Eye (tissue), 1 donor: ENCODE measurements at places on chromosomes 6 and 20.

DNA sequence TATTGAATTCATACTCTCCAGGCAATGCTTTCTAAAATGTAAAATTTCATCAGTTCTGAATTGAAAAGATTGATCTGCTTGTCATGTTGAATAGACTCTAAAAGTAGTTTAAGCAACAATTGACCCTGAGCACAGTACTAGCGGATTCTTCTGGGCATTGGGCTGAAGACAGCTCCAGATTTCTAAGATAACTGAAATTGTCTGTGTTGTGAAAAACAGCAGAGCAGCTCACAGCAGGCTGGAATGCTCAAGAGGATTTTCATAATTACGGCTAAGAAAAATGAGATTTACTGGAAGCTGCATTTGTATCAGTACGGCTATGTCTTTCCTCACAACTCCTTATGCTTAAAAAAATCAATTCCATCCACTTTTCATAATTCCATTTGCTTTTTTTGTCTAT, 373.7 kb downstream of the HACE1 start:
- no peak for DNase-seq

DNA sequence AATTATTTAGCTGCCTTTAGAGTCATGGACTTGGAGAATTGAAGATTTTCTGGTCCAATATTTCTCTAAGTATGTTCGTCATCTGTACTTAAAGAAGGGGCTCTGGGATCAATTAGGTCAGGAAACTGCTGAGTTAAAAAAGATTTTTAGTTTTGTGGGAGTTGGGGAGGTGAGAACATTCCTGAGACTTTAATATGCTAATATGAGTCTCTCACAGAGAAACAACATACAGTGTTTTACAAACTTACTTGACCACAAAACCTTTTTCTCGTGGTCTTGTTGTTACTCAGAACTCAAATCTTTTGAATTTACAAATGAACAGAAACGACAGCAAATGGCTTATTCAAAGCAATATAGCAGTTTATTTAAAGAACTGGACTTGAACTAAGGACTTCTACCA, 67.9 kb downstream of the LIN28B start:
- DNase-seq, result no peak

DNA sequence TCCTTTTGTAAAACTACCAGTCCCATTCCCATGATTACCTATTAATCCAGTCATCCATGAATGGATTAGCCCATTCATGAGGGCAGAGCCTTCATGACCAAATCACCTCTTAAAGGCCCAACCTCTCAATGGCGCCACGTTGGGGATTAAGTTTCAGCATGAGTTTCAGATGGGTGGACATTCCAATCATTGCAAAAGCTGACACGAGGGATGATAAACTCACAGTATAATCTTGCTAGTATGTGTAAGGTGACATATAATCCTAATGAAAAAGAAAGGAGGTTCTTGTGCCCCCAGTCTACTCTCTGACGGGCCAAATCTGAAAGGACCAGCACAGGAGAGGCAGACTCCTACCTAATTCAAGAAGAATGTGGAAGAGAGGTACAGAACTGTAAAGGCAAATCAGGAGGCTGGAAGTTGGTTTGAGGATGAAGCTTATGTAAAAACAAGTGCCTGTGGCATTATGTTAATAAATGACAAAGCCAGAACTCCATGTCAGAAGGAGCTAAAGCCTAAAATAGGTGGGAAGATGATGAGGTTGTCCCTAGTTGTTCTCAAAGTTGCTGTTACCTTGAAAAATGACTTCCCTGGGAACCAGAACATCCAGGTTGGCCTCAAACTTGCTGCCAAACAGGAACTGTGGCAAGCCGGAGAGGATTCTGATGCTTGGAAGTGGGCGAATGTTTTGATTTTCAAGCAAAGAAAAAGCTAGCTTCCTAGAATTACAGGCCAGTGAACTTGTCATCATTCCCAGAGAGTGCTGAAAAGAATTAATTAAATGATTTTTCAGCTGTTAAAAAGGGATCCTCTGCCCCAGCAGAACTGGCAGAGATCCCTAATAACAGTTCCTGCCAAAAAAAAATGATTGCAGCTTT, 106.5 kb upstream of the TIAM2 start:
- peak; percentile 19 for DNase-seq

DNA sequence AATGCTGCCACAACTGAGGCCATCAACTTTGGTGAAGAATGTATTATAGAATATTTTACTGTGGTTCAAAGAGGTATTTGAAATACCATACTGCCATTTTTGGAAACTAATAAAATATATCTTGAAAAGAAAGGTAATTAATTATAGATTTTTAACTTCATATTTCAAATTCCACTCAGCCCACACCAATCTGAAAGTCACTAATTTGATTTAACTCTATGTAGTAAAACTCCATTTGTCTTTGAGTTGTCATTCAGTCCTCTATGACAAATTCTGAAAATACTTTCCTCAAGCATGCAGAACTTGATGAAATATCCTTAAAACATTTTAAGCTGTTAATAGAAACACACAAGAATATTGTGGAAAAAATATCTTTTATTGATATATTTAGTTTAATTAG, 1196.7 kb upstream of the CITED2 start:
- DNase-seq, result no peak

GRCh38 chr20:19745584-19745983, 12.5 kb upstream of the RIN2 start:
- no peak for DNase-seq

- DNase-seq, result peak; percentile 76
Measured at GRCh38 chr20:58308680-58309527, 611 bp upstream of the RAB22A start.

GRCh38 chr20:13492001-13492481, 146.7 kb downstream of the TASP1 start:
- peak; percentile 63 for DNase-seq

GRCh38 chr20:38132910-38133501, 32.1 kb downstream of the TGM2 start:
- no peak for DNase-seq

DNA sequence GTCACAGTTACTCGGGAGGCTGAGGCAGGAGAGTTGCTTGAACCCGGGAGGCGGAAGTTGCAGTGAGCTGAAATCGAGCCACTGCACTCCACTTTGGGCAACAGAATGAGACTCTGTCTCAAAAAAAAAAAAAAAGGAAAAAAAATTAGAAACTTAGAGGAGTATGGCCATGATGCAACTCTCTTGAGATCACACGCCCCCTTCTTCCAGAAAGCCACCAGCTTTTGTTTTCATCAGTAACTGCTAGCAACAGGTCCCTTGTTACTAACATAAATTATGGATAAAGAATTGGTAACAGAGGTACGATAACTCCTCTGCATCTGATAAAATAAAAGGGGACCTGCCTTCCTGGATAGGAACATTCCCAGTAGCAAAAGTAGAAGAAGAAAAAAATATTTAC, 308.2 kb downstream of the CD83 start:
- no peak for DNase-seq

GRCh38 chr6:72739368-72739779, 117.5 kb downstream of the KCNQ5 start:
- no peak for DNase-seq

- DNase-seq, result peak; percentile 14
Measured at GRCh38 chr6:78910010-78910409, 42.7 kb downstream of the IRAK1BP1 start.

DNA sequence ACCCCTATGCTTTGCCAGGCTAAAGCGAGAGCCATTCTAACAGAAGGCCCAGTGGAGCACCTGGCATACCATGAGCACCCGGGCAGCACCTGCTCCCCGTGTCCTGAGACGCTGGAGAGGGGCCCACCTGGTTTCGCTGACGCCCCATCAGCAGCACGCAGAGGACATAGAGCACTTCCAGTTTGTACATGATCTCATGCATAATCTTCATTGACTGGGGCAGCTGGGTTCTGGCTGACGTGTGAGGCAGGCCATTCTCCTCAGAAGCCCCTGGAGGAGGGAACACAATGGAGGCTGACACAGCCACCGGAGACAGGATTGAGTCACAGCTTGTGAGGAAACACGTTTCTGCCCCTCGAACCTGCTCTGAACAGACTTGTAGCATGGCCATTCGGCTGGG, 65.4 kb downstream of the MYH7B start:
- DNase-seq, result no peak

DNA sequence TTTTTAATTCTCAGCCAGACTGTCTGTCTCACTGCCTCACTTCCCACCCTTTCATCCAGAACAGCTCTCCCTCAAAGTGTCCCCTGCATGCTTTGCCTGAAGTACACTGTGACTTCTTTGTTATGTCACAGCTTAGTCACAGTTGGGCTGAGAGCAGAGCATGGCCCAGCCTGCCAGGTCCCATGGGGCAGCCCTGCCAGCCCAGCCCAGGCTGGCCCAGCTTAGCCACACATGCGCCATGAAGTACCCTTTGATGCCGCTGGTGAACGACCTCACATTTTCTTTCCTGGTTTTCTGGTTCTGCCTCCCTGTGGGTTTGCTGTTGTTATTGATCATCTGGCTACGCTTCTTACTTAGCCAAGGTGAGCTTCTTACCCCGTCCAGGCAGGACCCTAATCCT, at the start of gene ADIG:
ADIG (plus strand) TSS at position 185 of the 400 bp plus-strand sequence; CDS start at position 239, 54 bp downstream.
- DNase-seq, result no peak

- no peak for DNase-seq
Measured at GRCh38 chr6:118469468-118469867, 78.6 kb upstream of the PLN start.

DNA sequence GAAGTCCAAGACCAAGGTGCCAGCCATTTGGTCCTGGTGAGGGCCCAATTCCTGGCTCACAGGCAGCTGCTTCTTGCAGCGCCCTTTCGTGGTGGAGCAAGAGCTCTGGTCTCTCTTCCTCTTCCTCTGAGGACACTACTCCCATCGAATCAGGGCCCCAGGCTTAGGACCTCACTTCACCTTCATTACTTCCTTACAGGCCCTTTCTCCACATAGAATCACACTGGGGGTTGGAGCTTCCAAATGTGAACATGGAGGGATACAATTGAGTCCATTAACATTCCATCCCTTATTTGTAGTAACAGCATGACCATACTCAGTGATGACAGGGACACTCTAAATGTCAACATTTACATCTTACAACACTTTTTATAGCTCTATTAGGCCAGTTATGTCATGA, 2.3 kb downstream of the RAMACL start:
- DNase-seq, result no peak

DNA sequence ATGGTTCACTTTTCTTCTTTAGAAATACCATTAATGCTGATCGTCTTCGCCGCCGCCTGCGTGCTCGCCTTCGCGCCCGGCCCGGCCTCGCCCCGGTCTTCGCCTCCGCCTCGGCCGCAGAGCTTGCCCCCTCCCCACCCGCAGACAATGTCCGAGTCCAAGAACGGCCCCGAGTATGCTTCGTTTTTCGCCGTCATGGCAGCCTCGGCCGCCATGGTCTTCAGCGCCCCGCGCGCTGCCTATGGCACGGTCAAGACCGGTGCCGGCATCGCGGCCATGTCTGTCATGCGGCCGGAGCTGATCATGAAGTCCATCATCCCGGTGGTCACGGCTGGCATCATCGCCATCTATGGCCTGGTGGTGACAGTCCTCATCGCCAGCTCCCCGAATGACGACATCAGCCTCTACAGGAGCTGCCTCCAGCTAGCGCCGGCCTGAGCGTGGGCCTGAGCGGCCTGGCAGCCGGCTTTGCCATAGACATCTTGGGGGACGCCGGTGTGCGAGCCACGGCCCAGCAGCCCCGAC, 4.8 kb upstream of the PRPH2 start:
- peak; percentile 85 for DNase-seq

- no peak for DNase-seq
Measured at GRCh38 chr20:58297394-58297793, 12.1 kb upstream of the RAB22A start.
